ENCODE measurements at places on chromosomes 3 and 15.

- no peak for DNase-seq
Measured at GRCh38 chr3:16151109-16151508, 23.4 kb upstream of the GALNT15 start.

DNA sequence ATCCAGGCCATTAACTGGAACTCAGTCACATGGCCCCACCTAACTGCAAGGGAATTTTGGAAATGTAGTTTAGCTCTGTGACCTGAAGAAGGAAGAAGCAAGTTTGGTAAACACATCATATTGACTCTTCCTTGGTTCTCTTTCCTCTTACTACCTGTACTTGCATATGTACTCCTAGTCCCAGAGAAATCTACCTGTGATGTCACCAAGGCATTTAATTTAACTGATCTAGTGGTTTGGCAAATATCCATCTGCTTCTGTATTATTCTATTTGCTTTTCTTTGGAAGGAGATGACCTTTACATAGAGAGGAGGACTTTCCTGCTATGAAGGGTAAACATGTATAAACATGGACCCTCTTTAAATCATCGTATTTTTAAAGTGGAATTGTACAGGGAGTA lies 150.8 kb downstream of the TMEM108 start:
- no peak for DNase-seq

DNA sequence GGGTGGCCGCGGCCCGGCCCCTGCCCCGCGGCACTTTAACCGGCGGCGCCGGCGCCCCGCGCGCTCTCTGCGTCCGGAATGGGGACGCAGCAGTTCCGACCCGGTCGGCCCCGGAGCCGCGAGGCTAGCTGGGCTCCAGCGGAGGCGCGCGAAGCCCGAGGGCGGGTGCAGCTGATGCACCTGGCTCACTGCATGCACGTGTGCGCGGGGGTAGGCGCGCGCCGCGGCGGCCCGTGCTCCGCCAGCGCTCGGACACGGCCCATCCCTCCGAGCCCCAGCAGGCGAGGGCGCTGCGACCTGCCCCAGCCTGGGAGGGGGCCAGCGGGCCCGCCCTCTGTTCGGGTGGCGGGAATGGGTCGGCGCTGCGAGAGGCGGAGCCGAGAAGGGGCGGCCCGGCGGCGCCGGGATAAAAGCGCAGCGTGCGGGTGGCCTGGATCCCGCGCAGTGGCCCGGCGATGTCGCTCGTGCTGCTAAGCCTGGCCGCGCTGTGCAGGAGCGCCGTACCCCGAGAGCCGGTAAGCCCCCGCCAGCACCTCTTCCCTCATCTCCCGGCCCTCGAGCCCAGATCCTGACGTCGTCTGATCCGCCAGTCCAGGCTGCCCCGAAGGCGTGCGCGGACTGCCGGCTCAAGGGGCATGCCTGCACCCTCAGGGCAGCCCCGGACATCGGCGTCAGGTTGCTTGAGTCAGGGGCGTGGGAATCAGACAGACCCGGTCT lies at the start of the genes CHDH and IL17RB:
CHDH (minus strand) TSS at position 286 of the 717 bp plus-strand sequence. CDS start 22,411 bp downstream, outside the sequence.
IL17RB (plus strand) TSS at position 435 of the 717 bp plus-strand sequence; CDS start at position 456, 21 bp downstream.
- DNase-seq: no peak

DNA sequence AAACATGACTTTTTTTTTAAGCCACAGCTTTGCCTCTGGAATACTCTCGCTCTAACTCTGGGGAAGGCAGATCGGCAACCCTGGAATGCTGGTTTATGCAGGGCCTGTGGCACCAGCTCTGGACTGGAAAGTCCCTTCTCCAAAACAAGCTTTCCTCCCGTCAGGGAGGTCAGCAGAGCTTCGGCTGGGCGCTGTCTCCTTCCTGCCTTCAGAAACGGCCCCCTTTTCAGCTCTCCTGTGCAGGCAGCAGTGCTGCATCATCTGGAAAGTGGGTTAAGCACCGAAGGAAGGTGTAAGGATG lies 42.7 kb upstream of the SKOR1 start:
- DNase-seq: no peak

GRCh38 chr3:143795874-143796273 lies 52.4 kb downstream of the SLC9A9 start:
- DNase-seq: no peak
